GM12878 (cell line): ENCODE measurements at places on chromosomes 7 and 10.

DNA sequence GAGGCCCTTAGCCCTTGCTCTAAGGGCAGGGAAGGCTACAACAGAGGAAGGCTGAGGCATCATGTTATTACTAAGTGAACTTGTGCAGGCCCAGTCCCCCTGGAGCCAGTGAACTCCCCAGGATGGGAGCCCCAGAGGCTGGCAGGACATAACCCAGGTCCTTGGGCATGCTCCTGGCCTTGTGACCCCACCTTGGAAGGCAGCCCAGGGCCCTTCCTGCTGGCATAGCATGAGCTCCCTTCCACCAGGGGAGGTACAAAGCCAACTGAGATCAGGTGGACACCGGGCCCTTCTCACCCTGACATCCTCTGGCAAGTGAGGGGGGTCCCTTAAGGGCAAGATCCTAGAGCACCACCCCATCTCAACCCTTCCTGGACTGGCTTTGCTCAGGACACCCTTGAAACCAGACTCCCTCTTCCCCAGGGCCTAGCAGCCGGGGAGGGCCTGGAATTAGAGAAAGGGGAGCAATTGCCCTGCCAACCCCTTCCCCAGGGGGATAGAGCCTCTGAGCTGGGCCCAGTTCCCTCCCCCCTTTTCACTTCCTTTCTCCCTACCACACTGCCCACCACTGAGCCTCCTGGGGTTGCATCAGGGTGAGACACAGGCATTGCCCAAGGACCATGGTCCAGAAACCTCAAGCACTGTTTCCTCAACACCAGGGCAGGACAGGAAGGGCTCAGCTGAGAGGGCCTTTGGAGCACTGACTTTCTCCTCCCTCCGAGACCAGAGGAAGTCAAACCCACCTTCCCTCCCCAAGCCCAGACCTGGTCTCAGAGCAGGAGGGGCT, 1.8 kb upstream of the VSIR start:
- no peak for DNase-seq

DNA sequence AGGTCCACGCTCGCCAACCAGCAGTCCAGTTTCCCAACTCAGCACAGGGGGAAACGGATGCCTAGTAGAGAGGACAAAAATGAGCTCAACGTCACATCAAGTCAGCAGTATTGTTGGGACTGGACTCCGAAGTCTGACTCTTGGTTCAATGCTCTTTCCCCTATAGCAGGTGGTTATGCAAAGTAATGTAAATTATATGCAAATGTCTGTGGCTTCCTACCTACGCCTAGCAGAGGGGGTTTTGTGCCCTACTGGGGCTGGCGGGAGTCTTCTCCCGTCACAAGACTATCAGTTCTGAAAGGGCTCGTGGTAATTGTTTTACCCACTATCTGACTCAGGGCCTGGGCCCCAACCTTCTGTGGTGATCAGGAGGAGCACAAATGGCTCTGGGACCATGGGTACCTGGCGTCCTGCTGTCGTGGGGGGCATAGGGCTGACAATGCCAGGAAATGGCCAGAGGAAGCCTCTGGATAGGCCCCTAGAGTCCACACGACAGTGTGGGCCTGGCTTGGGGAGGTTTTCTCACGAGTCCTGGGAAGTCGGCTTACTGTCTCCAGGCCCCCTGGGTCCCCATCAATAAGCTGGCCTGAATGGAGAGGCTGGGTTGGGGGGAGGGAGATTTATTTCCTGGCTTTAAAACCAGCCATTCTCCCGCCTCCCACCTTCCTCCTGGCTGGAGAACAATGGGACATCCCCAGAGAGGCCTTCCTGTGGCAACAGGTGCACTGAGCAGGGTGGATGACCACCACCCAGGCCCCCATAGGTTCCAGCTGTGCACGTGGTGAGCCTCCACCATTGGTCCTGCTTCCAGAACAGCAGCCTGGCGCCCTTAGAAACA, 41.8 kb downstream of the UNC5B start:
- DNase-seq, result no peak

DNA sequence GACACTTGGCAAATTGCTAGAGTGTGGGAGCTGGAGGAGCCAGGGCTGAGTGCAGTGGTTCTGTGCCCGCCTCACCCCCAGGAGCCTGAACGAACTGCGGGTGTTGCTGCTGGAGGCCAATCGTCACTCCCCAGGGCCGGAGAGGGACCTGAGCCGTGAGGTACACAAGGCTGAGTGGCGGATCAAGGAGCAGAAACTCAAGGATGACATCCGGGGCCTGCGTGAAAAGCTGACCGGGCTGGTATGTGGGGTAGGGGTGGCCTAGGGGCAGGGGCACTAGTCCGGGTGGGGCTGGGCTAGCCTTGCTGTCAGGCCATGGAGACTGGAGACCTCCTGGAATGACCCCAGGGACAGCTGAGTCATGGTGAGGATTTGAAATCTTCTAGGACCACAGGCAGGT, 56.7 kb upstream of the GTF2IRD1 start:
- DNase-seq, result no peak

- no peak for DNase-seq
Observed at GRCh38 chr10:49270565-49270964, 28.4 kb upstream of the C10orf71 start.

GRCh38 chr7:155962968-155963300, 150.7 kb upstream of the SHH start:
- no peak for DNase-seq

DNA sequence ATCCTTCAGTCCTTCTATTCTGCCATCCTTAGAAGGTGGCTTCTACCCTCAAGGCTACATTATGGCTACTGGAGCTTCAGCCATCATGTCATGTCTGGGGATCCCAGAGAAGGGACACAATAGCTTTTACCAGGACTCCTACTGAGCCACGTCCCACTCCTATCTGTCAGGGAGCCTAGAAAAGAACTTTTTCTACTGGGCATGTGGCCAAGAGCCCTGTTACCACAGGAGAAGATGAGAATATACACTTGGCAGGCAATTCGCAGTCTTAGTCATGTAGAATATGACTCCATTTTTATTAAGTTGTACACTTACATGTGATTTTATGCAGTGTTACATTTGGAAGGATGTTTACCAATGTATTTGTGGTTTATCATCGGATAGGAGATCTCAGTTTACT, 64.6 kb upstream of the KCNMA1 start:
- DNase-seq, result no peak

GRCh38 chr10:77348751-77349150, 288.9 kb downstream of the KCNMA1 start:
- no peak for DNase-seq

- no peak for DNase-seq
Observed at GRCh38 chr10:62689712-62690111, 114.8 kb upstream of the ADO start.

- DNase-seq, result no peak
Observed at GRCh38 chr10:119333146-119333792, 125.9 kb downstream of the GRK5 start.

DNA sequence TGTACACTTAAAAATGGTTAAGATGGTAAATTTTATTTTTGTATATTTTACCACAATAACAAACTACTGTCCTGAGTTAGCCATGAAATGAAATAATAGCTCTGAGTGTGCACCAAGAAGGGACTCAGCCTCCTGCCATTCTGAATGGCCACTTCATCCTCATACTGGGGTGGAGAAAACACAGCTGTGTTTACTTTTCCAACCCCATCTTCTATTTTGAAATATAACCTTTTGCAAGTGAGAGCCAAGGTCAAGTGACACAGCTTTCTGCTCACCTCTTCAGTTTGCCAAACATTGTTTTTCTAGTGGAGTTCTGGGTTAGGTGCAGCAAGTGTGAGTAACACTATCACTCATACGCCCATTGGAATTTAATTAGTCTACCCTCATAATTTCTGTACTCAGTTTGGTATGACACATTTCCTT, 107.4 kb upstream of the GLCCI1 start:
- DNase-seq, result no peak

- no peak for DNase-seq
Observed at GRCh38 chr7:135939261-135939812, 37.8 kb downstream of the MTPN start.

DNA sequence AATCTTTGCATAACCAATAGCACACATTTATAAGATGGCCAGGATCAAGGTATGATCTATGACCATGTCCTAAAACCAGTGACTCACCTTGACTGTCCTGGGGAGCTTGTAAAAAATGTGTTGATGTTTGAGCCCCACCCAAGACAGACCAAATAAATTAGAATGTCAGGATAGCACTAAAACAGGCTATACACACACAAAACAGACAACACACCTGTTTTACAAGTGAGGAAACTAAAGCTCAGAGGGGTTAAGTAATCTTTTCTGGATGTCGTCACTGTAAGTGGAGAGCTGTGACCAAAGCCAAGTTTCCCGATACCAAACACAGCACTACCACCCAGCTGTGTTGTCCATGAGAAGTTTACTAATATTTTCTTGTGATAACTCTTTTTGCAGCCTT, 84.5 kb downstream of the AVL9 start:
- DNase-seq, result no peak

DNA sequence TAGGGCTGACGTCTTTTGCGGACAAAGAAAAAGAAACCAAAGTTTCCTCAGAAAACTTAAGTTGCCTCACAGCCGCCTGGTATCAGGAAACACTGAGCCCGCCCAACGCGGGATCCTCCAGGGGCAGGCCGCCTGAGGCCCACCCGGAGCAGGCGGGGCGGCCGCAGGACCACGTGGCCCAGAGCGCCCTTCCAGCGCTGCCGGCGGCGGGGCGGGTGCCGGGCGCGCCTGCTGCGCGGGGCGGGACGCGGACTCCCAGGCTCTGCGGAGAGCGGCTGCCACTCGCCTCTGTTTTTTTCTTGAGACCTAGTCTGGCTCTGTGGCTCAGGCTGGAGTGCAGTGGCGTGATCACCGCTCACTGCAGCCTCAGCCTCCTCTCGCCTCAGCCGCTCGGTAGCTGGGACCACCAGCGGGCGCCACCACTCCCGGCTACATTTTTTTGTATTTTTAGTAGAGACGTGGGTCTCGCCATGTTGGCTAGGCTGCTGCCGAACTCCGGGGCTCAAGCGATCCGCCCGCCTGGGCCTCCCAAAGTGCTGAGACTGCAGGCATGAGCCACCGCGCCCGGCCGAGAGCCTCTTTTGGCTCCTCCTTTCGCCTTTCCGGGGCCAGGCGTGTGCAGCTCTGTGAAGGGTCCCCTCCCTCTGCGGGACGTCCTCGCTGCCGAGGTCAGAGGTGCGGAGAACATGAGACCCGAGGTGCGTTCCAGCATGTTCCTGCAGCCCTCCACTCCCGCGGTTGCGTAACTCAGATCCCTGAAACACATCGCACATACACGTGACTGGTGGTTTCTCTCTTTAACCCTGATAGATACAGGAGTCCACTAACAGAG, 11.6 kb upstream of the HNRNPF start:
- DNase-seq, result no peak

GRCh38 chr7:29892231-29892630, 85.9 kb downstream of the WIPF3 start:
- DNase-seq, result no peak

- no peak for DNase-seq
Observed at GRCh38 chr7:50449501-50449880, 659 bp downstream of the FIGNL1 start.

GRCh38 chr10:3592424-3592823, 192.6 kb downstream of the KLF6 start:
- no peak for DNase-seq

GRCh38 chr10:54772468-54773122, 28.4 kb downstream of the PCDH15 start:
- no peak for DNase-seq

- DNase-seq, result no peak
Observed at GRCh38 chr10:110212119-110213006, 5.0 kb downstream of the MXI1 start.

DNA sequence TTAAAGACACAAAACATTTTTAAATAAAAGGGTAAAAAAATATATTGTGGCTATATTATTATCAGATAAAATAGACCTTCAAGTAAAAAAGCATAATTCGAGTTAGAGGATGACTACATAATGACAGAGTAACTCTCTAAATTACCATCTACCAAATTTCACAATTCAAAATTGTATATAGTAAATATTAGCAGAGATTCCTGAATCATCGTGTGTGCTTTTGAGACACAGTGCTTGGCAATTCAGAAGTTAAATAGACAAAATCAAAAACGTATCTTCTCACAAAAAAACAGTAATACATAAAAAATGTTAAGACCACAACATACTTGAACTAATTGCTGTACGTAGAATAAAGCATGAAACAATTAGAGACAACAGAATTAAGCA, 110.4 kb downstream of the AHR start:
- DNase-seq, result no peak

DNA sequence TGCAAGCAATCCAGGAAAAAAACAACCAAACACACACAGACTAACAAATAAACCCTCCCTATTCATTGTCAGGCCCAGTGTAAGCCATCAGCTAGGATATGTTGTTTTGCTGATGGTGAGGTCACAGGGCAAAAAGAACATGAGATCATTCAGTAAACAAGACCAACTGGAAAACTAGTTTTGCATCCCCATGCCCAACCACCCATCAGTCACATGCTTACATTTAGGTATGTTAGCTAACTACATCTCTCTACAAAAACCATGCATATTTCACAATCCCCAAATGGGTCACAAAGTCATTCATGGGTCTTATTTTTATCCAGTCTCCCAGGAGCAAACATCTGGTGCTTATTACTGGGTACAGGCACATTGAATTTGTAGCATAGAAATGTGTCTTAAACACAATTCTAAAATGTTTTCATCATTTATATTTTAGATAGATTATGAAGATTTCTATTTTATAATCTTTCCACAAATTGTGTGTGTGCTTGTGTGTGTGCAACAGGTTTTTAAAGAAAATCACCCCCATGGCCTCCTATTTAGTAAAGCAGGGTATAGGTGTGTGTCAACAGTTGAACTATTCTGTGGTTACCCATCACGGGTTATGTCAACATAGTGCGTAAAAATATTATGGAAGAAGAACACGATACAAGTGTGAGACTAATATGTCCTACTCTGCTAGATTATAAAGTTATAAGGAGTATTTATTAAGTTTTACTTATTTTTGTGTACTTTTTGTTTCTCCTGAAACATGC, 103.8 kb upstream of the AKR1E2 start:
- no peak for DNase-seq

DNA sequence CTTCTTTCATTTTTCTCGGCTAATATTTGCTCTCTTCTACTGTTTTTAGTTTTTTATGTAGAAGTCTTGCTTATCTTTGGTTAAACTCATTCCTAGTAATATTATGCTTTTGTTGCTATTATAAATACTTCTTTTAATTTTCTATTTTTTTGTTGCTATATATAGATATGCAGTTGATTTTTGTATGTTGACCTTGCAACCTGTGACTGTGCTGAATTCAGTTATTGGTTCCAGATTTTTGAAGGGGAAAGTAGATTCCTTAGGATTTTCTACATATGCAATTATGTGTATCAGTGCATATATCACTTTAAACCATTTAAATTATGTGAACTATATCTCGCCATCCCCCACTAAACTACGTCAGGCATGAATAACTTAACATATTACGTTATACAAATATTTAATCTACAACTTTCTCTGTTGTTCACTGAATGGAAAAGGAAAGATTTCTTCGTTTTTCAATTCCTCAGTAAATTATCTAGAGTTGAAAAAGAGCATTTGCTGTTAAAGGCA, 71.5 kb downstream of the IDE start:
- DNase-seq, result no peak

DNA sequence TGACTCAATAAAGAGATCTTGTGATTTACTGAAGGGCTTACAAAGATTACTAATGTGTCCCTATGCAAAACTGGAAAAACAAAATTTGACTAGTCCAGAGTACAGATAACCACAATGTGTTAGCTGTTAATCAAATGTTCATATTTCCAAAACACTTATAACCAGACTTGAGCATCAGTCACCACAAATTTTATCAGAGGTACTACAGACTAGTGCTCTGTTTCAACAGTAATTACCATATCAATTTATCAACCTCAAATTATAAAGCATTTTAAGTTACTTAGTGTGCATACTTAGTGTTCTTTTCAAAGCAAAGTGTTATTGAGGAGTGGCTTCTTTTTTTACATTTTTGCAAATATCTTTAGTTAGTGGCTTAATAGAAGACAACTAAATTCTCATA, 765.9 kb downstream of the GRM8 start:
- DNase-seq, result no peak
